Renal cortical epithelial cell (primary cell): ENCODE measurements at places on chromosomes 3 and 15. TPM values are rescaled to one million over a fixed set of nuclear protein-coding genes. Genes with fewer than 3 reads are reported as not detected.

Gene WDR72
- 2.3 and 11.8 TPM in 2 replicates for total RNA-seq

Gene EFCC1
- not detected in 2 replicates for total RNA-seq

Gene PRSS50
- 0.17 TPM in 1 of 2 replicates, not detected in the other for total RNA-seq

Gene MKRN2OS
- total RNA-seq, result 1.8 and 2.8 TPM in 2 replicates

Gene SEMA3B
- total RNA-seq, result 7.8 and 27.0 TPM in 2 replicates

Gene CA12
- 19.6 and 26.4 TPM in 2 replicates for total RNA-seq

Gene SLITRK3
- total RNA-seq, result not detected in 2 replicates

Gene PCOLCE2
- total RNA-seq, result 4.7 and 7.3 TPM in 2 replicates

Gene ANKUB1
- total RNA-seq, result not detected in 2 replicates

Gene GOLGA6L10
- total RNA-seq, result 0.35 and 2.0 TPM in 2 replicates

Gene AMIGO3
- total RNA-seq, result not detected in 2 replicates

Gene STRIT1
- not detected in 2 replicates for total RNA-seq

Gene CCR8
- total RNA-seq, result 1.0 TPM in 1 of 2 replicates, not detected in the other

Gene ZNF501
- 1.2 and 5.3 TPM in 2 replicates for total RNA-seq

DNA sequence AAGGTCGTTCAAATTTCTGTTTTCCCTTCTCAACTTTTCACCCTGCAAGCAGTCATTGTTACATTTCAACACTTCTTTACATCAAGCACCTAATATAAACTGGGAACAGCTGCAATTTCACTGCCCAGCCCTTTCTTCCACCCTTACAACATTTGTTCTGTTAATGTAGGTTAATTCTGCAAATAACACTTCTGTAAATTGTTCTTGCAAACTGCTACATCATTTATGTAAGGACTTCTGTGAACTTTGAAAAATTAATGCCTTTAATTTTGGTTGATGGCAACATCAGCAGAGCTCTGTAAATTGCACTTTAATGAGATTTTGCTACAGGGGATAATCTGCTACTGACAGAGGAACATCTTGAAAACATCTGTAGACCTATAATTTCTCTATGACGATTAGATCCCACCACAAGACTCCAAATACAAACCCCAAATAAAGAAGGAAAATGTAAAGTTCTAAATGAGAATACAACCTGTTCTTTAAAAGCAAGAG is 93.5 kb downstream of the ZIC4 start:
- no peak for DNase-seq

DNA sequence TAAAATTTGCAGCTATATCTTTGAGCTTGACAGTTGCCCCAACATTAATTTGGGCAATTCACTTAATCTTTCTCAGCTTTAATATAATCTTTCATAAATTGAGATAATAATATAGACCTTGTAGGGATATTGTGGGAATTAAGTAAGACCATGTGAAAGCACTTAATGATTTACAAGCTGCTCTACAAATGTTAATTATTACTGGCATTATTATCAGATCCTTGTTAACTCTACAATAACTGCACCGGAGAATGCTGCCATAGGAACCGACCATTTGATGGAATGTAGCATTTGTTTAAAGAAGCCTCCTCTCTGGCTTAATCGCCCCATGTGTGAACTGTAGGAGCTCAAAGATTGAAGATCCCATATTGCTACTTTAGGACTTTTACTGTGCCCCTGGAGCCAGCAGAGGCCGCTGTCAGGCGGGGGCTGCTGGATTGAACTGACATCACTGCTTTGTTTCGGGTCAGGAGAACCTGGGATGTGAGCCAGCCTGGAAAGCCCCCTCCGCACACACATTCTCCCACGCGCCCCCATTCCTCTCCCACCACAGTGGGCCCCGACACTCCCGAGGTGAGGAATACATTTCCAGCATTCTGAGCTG is 154.2 kb upstream of the TNIK start:
- DNase-seq, result peak; percentile 77

- DNase-seq, result no peak
Measured at GRCh38 chr3:29454161-29454611, 173.3 kb downstream of the RBMS3 start.

GRCh38 chr15:45253330-45253729 is 1.3 kb downstream of the SLC28A2 start:
- DNase-seq, result no peak

DNA sequence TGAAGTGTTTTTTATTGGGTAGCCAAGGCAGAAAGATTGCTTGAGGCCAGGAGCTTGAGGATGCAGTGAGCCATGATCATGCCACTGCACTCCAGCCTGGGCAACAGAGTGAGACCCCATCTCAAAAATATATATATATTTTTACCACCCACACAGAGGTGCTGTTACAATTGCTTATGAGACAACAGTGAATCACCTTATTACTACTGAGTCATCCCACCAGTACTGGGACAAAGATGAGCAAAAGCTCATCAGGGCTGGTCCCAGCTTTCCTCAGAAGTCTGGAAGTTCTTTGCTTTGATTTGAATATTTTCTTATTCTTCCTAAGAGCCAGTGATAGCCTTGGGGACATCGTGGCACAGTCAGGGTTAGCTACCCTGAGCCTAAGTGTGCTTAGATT is 207.7 kb downstream of the SOX2 start:
- DNase-seq, result peak; percentile 50

- DNase-seq, result no peak
Measured at GRCh38 chr3:148079370-148079769, 618.3 kb upstream of the AGTR1 start.

GRCh38 chr15:51382787-51383186 is 41.3 kb downstream of the GLDN start:
- DNase-seq, result peak; percentile 22

DNA sequence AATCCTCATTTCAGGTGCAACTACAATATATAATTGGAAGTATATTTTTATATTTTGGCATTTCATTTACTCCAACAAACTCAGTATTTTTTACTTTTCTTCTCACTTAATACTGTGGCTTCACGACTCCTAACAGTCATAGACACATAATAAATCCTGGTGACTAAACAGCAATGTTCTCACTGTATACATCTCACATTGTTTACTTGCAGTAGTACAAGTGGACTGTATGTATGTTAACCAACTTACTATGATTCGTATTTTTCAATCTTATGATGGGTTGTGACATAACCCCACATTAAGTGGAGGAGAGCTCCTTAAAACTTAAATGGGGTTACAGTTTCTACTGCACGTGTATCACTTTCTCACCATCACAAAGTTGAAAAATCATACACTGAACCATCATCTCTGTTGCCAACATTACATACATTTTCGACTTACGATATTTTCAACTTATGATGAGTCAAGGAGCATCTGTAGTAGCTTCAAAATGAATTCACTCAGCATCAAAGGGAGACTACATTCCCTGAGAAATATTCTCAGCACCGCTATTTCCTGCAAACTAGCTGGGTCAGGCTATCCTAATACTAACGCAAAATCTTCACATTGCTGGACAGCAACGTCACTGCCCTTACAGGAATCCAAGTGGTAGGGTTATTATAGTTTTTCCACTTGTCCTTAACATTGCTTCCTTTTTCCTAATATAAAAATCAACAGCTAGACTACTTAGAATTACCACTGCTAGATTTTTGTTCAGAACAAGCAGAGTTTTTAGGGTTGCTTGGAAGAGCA is 7.3 kb downstream of the ADAM10 start:
- DNase-seq, result peak; percentile 57

- no peak for DNase-seq
Measured at GRCh38 chr3:40511031-40511718, 5.3 kb downstream of the ZNF620 start.

- peak; percentile 25 for DNase-seq
Measured at GRCh38 chr3:37819591-37819990, 42.1 kb upstream of the CTDSPL start.

DNA sequence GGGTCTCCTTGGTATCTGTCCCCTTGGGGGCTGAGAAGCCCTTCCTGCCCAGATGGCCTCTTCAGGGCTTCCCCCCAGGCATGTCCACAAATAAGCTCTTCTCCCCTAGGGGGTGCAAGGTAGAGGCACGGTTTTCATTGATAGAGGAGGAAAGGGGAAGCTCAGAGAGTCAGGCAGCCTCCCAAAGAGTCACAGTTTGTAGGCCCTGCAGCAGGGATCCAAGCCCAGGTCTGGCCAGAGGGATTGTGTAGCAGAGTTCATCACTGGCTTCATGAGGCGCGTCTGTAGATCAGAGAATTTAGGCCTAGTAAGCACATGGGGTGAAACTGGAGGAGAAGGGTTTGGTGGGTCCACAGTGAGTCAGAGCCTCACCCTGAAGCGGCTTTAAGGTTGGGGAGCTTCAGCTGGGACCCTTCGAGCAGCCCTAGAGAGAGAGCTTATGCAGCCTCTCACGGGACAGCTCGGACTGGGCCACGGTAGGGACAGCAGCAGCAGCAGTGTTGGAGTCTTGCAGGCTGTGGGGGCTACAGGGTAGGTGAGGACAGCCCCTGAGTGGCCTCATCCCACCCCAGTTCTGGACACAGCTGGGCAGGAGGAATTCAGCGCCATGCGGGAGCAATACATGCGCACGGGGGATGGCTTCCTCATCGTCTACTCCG is 37.5 kb upstream of the ESYT3 start:
- DNase-seq, result no peak

- no peak for DNase-seq
Measured at GRCh38 chr3:71524672-71525071, 58.9 kb downstream of the FOXP1 start.

DNA sequence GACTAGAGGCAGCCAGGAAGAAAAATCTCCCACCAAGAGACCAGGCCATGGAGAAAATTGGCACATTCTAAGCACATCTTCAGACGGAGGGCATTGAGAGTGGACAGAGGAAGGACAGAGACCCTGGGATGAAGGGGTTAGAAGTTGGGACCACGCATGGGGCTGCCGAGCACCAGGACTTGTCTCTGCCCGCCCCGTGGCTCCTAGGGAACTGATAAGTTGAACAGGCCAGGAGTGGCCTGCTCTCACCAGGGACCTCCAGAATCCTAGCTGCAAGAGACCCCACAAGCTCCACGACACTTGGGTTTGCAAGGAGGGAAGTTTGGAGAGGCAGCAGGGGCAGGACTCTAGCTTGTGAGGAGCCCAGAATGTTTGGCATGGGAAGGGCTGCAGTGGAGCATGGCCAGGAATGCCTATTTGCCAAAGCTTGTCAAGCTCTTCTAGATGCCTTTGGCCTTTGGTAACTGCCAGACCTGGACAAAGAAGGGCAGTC is 355.1 kb downstream of the NSUN3 start:
- no peak for DNase-seq

- no peak for DNase-seq
Measured at GRCh38 chr3:96700322-96701315, 113.8 kb upstream of the EPHA6 start.

GRCh38 chr3:15636028-15636709 is 34.6 kb downstream of the BTD start:
- peak; percentile 88 for DNase-seq

DNA sequence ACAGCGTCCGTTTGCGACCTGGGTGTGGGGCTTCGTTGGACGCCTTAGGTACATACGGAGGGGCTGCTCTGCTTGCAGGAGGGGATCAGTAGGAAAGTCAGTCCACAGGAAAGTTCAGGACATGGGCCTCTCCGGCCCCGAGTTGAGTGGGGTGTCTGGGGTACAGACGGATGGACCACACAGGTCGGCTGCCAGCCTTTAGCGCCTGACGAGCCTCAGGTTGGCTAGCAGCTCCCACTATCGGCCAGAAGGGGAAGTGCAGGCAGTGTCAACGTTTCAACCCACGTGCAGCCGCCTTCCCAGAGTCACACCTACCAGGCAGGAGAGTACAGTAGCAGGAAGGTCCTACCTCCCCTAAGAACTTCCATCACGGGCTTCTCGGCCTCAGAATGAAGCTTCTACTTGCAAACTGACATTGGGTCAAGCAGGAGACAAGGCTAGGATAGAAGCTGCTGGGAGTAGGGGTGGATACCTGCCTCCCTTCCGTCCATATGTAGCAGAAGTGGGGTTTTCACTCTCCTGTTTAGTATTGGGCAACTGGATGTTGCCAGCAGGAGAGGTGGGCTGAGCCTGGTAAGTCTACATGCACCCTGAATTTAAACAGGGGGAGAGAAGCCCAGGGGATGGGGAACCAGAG is 1.8 kb upstream of the SCN5A start:
- peak; percentile 39 for DNase-seq

DNA sequence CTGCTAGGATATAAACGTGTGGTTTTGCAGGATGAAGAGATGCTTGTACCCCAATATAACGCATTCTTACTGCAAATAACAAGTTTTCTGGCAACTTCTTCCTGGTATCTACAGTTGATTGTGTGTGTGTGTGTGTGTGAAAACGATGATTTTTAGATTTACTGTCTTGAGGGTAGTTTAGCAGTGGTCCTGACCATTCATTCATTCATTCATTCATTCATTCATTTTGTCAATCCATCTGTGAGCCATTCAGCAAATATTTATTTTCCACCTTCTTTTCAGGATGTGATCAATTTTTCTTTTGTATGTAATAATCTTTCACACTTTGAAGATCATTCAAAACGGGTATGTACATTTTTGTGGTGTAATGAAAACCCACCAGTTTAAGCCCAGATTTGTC is 250.7 kb downstream of the PTPRG start:
- DNase-seq, result no peak

DNA sequence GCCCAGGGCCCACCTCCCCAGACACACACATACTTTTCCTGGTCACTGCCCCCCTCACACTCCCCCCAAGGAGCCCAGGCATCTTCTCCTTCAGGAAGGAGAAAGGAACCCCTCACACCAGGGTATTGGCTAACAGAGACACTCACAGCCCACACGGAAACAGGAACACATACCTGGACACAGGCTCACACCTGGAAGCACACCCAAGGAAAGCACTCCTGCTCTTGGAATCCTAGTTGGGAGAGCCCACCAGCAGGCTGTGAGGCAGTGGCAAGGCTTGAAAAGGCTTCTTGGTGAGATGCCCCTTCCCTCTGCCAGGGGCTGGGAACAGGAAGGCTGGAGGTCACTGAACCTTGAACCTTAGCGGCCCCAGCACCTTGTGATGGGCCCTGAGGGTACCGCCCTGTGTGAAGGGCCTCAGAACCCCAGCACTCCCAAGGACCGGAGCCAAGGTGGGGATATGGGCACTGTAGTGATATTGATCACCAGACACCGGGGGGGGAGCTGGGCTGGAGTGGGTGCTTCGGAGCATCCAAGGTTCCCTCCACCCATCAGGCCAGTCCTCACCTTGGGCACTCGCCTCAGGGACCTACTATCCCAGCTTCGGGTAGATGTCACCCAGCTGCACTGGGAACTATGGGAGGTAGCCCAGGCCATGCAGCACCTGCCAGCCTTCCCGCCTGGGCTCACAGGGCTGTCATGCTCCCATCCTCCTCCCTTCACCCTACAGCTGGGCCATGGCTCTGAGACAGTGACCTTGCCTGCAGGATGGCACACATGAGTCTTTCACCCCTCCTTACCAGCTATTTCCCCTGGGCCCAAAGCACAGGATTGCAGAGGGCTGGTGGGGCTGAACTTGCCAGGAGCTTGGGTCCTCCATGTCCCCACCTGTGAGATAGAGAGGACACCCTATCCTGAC is 16.4 kb downstream of the MYL3 start:
- no peak for DNase-seq

GRCh38 chr3:169999433-169999832 is 32.8 kb downstream of the SEC62 start:
- no peak for DNase-seq

- no peak for DNase-seq
Measured at GRCh38 chr3:131285456-131285855, 96.1 kb upstream of the NUDT16 start.

GRCh38 chr3:19901918-19902317 is 32.1 kb downstream of the EFHB start:
- DNase-seq, result no peak

GRCh38 chr3:9703736-9704346 is at the start of gene CPNE9:
Gene CPNE9, plus strand, starts transcription at chr3:9703833. Its CDS starts 164 bp downstream, at chr3:9703997.
- no peak for DNase-seq

- peak; percentile 70 for DNase-seq
Measured at GRCh38 chr3:151918253-151919029, 45.0 kb downstream of the SUCNR1 start.

GRCh38 chr3:8980756-8981257 is 17.5 kb upstream of the RAD18 start:
- peak; percentile 51 for DNase-seq
